ENCODE measurements at places on chromosomes 7 and 10.
A peak's percentile ranks its signal among the peaks of the same experiment; 100 is the strongest.

GRCh38 chr10:70232155-70232858 is 922 bp downstream of the PPA1 start:
- peak overlapping the region; percentile 77 for H3K27ac ChIP-seq
- H3K4me1 ChIP-seq: peaks cover 62% of the 10 kb centered on the region
- peak; percentile 76 for DNase-seq
- no peaks in the 10 kb centered on the region for H3K27me3 ChIP-seq
- H3K4me3 ChIP-seq: peak overlapping the region; percentile 79
- H3K36me3 ChIP-seq: peaks cover 19% of the 10 kb centered on the region

GRCh38 chr10:99941942-99942820 is 67.6 kb downstream of the DNMBP start:
- DNase-seq: peak; percentile 63
- no peaks in the 10 kb centered on the region for H3K27me3 ChIP-seq
- peaks cover 6% of the 10 kb centered on the region for H3K4me1 ChIP-seq
- no peak overlapping the region for H3K27ac ChIP-seq
- H3K36me3 ChIP-seq: no peaks in the 10 kb centered on the region
- no peak overlapping the region for H3K4me3 ChIP-seq

DNA sequence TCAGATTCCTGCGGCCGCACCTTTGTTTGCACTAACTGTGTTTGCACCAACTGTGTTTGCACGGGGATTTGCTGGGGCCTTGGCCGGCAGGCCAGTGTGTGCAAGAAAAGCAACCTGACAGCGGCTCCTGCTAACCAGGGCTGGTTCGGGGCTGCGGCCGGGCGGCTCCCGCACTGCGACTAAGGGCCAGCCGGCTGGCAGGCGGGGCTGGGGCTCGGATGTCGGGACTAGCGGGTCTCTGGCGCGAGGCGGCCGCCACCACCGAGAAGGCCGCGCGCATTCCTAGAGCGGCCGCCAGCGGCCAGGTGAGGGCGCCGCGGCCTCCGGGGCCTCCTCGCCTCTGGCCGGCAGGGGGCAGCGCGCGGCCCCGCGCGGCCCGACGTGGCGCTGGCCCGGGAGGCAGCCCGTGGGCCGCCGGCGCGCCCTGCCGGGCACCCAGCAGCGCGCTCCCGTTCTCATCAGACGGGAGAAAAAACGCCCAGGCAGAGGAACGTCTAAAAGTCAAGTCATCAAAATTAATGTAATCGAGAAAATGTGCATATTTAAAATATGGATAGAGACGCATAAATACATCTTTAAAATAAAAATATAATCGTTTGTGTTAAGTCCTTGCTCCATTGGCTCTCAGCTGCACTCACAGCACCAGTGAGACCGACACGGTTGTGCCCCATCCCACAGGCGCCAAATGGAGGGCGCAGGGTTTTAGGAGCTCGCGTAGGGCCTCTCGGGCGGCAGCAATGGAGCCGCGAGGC is 38.5 kb downstream of the ZNF777 start:
- no peaks in the 10 kb centered on the region for H3K36me3 ChIP-seq
- H3K4me1 ChIP-seq: no peaks in the 10 kb centered on the region
- H3K27me3 ChIP-seq: no peaks in the 10 kb centered on the region
- peak overlapping the region; percentile 69 for H3K4me3 ChIP-seq

DNA sequence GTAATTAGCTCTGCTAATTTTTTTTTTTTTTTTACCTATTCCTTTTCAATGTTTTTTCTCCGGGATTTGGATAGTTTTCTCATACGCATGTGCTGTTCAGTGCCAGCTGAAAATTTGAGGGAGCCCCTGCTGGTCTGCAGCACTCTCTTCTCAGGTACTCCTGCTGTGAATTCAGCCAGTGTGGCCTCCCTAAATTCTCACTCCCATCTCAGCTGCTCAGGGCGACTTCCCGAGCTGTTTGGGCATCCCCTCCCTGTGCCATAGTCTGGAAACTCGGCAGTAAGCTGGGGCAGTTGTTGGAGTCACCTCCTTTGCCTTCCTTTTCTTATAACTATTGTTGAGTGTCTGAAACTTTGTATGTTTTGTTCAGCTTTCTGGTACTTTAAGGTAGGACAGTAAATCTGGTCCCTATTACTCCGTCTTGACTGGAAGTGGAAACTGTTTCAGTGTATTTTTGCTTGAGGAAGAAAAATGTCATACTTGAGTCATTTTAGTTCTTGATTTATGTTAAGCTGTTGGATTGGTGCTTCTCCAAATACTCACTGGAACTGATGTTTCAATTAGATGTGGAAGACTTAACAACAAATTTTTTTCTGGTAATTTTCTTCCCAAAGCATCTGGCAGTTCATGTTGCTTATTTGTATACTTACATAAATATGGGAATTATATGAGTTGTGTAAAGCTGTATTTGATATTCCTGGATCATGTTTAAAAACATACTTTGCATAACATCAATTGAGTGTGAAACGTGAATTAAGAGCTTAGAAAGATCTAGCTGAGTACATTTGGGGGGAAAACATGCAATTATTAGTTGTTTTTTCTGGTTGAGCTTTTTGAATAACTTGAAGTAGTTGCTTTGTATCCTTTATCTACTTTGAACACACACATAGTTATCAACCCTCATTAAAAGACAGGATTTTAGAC is 33.7 kb downstream of the MINPP1 start:
- no peak for DNase-seq
- 0 out of 2 replicates have a peak, but pooled peaks cover 6% of the 10 kb centered on the region for H3K4me1 ChIP-seq
- no peak overlapping the region for H3K27ac ChIP-seq

Data from PC-9 (cell line).